ENCODE measurements at places on chromosomes 2 and 18. TPM values are rescaled to one million over a fixed set of nuclear protein-coding genes. Genes with fewer than 3 reads are reported as not detected.

DNA sequence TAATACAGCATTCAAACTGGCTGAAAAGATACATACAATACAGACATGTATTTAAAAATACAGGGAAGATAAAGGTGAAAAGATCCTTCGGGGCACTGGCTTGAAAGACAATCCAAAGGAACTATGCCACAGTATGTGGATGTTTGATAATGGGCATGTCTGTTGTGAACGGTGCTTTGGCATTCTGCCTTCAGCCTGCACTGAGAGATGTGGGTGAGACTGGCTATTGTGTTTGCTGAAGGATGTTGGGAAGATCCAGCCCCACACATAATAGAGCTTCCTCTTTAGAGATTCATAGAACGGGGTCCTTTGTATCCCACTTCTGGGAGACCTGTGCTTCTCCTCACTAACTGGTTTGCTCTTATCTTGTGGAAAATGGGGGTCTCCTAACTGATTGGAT, 65.1 kb upstream of the CXCR4 start:
- DNase-seq = no peak

DNA sequence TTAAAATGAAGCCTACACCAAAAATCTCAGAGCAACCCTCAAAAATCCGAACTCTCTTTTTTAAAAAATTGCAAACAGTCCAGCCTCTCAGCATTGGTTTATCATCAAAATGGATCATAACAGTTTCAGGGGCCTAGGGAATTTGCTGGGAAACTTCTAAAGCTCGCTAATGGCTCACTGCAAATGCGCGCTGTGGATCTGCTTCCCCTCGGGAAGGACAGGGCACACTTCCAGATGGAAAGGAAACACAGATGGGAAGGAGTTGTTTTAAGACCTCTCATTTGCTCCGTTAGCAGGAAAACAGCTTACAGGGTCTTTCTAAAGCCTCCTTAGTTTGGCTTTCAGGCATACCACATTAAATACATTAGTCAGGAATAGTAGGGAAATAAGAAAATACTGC, 27.2 kb downstream of the FECH start:
- DNase-seq = peak; percentile 73

Gene KCNG2
- polyA plus RNA-seq = 0.46 TPM

DNA sequence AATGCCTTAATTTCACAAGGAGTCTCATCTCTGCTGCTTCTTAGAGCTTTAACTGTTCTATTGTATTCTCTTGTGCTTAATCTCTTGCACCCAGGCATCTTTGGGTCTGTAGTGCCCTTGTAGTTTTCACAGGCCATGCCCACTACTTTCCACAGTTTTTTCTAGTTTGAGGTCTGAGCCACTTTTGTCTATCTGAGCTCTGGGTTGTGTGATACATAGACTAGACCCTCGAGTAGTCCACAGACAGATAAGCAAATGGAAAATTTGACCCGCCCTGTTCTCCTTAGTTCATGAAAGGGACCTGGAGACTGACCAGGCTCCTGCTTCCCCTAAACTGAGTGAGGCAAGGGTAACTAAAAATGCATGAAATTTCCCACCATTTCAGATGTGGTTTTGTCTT, 466.8 kb upstream of the ZEB2 start:
- DNase-seq = no peak

Gene OTOS
- not detected for polyA plus RNA-seq

DNA sequence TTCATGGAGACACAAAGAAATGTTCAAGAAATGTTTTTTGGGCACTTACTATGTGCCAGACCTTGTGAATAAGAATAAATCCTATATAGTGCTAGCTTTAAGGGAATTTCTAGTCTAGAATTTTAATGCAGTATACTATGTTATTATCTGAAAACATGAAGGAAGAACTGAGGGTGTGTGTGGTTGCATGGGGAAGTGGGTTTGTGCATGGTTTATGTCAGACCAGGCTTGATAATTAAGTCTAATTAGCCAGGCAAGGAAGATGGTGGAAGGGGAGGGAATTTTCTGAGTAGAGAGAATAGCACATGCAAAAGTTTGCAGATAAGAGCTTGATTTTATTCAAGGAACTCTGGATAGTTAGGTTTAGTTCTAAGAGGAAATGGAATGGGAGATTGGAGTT, 6.5 kb downstream of the RBBP8 start:
- DNase-seq = no peak

Gene DSC2
- 10.1 TPM for polyA plus RNA-seq

DNA sequence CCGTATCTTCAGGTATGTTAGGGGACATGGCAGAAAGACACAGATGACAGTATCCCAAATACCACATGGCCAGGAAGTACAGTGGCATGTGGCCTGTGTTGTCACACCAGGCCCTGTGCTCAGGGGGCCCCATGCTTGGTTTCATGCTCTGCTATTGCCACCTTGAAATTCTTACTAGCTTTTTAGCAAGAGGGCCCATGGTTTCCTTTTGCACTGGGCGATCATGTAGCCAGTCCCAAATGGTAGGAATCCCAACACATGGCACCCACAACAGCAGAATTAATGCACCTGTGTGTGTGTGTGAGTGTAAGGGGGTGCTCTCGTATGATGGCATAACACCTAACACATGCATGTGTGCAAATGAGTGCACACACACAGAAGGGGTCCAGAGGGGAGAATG, 39.2 kb downstream of the MYO7B start:
- no peak for DNase-seq

- no peak for DNase-seq
These were observed 384.6 kb downstream of the STK39 start for GRCh38 chr2:167862782-167863181.

Gene ZC3H8
- polyA plus RNA-seq = 14.6 TPM

Gene DIPK1C
- 12.8 TPM for polyA plus RNA-seq

Gene CYP27C1
- polyA plus RNA-seq = 5.1 TPM

GRCh38 chr2:69185807-69186206, 172.8 kb downstream of the ANTXR1 start:
- DNase-seq = no peak

Gene CCDC148
- polyA plus RNA-seq = 0.44 TPM

DNA sequence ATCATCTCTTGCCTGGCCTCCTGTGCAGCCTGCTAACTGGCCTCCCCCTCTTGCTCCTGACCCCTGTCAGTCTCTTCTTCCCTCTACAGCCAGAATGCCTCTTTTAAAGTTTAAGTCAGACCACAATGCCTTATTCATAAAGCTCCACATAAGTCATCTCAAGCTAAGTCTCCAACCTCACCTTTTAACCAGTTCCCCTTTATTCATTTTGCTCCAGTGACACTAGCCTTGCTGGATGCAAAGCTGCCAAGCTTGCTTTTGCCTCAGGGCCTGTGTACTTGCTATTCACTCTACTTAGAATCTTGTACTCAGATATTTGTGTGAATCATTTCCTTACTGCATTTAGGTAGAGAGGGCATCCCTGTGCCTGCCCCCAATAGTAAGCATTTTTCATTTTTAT, 180.9 kb downstream of the PDE1A start:
- DNase-seq = no peak

GRCh38 chr18:48194591-48195181, 214.5 kb downstream of the ZBTB7C start:
- DNase-seq = no peak

- no peak for DNase-seq
These were observed 317.9 kb downstream of the GBX2 start for GRCh38 chr2:235850289-235850688.

- no peak for DNase-seq
These were observed 375.0 kb downstream of the RNF144A start for GRCh38 chr2:7292154-7292691.

Gene MALT1
- 14.2 TPM for polyA plus RNA-seq

Measured in forelimb muscle (tissue), 1 donor.